ENCODE measurements at places on chromosomes 4 and X.
A peak's percentile ranks its signal among the peaks of the same experiment; 100 is the strongest.

GRCh38 chr4:48899950-48900349 is 6.6 kb downstream of the OCIAD2 start:
- no peak for DNase-seq

DNA sequence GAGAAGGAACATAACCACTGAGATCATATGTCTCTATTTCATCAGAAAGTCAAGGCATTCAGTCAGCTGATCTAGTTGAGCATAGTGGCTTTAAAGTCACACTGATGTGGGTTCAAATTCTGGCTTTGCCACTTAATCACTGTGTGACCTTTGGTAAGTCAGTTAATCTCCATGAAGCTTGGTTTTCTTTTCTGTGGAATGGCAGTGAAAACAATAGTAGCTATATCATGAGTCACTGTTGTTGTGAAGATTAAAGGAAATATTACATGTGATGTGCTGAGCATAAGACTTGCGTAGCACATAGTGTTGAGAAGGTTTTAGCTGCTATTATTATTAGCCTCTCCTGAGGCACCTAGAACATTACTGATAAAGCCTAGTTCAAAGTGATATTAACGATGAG is 242.2 kb downstream of the FMR1NB start:
- DNase-seq: no peak

DNA sequence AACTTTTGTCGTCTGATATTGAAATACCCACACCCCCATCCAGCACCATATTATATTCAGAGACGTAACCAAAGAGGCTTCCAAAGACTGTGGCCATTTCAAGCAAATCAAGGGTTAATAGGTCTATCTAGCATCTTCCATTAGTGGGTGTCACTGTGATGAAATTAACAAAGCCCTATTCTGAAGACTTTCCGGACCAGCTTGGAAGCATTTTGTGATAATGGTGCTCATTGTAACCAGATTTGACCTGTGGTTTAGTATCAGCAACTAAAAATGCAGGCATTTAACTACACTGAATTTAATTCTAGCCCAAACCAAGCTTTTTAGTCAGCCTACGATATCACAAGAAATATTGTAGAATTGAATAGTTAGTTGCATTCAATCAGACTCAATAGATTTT is 309.7 kb upstream of the TENM3 start:
- DNase-seq: no peak

GRCh38 chrX:11588097-11588496 is 77.6 kb downstream of the ARHGAP6 start:
- DNase-seq: no peak

GRCh38 chr4:174681723-174682300 is 147.2 kb downstream of the GLRA3 start:
- no peak for DNase-seq

DNA sequence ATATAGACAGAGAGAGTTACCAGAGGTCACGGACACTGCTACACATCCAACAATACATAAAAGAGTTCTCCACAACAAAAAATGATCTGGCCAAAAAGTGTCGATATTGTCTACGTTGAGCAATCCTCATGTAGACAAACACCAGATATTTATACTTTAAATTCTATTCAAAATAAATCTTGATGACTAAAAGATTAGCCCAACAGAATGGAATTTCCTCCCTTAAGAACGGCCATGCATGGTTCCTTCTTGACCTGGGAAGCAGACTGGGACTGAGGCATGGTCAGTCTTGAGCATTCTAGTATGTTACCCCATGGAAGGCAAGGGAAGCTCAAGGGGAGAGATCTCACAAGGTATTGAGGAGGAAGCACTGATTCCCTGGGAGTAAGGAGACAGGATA is 43.5 kb downstream of the LHFPL1 start:
- DNase-seq: no peak

DNA sequence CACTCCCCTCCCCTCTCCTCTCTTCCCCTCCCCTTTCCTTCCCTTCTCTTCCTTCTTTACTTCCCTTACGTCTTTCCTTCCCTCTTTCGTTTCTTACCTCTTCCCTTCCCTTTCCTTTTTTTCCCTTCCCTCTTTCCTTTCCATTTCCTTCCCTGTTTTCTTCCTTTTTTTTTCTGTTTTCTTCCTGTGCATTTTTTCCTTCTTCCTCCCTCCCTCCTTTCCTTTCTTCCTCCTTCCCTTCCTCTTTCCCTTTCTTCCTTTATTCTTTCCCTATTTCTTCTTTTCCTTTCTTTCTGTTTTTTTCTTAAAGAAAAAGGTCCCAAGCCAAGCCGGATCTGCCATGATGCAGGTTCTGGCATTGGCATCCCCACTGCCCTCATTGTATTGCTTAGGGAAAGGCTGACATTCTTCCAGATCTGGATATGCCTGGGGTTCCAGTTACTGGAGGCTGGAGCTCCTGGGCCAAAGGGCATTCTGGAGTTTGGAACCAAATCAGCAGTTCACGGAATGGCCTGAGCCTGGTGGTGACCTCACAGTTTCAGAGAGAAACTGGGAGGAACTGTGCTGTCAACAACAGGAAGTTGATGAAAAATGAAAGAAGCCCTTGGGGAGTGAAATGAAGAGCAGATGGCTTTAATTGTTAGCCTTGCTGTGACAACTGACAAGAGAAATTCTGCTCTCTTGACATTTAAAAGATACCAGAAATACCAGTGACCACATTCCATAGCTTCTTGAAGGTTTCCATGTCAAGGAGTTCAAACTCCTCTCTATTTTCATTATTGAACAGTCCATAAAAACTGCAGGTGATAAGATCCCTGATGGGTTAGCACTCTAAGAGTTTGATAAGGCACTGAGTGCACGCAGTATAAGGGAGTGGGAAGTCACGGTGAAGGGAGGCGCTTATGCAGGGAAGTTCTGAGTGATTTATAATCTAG is 622.1 kb downstream of the SPRY1 start:
- DNase-seq: peak; percentile 70

- peak; percentile 85 for DNase-seq
Measured at GRCh38 chrX:153460826-153461225, 9.6 kb downstream of the HAUS7 start.

GRCh38 chr4:56692576-56692975 is 11.5 kb upstream of the HOPX start:
- no peak for DNase-seq

DNA sequence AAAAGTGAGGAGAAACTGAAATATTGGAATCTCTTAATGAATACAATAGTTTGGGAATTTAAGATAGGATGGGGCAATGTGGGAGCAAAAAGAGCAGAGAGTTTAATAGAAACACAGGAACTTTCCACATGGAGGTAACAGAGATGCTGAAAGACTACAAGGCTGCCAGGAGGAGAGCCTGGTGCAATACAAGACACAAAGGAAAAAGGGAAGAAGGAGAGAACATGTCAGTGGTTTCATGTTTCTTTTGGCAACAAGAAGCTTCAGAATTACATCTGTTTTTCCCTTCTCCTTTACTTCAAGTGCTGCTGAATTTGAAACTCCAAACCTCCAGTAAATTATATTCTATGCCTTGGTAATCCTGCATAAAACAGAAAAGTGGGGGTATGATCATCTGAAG is 474.3 kb downstream of the FAT4 start:
- no peak for DNase-seq

DNA sequence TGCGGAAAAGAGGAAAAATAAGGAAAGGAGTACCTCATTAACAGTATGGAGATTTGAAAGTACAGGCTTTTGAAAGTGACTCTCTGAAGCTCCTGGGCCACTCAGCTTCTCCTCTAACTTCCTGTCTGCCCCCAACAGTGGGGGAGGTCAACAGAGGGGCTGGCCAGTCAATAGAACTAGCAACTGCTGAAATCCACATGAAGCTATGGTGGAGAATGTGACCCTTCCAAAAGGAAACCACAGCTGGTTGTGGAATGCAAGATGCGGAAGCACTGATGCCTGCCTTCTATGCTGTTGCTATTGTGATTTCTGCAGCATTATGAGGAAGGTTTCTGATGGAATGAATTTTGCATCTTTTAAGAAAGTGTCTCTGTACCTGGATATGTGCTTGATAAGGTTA is 2.4 kb downstream of the CORIN start:
- DNase-seq: no peak

- DNase-seq: no peak
Measured at GRCh38 chr4:103497692-103498091, 222.1 kb downstream of the TACR3 start.

- DNase-seq: no peak
Measured at GRCh38 chr4:189177130-189177529, 763.5 kb upstream of the FRG1 start.

DNA sequence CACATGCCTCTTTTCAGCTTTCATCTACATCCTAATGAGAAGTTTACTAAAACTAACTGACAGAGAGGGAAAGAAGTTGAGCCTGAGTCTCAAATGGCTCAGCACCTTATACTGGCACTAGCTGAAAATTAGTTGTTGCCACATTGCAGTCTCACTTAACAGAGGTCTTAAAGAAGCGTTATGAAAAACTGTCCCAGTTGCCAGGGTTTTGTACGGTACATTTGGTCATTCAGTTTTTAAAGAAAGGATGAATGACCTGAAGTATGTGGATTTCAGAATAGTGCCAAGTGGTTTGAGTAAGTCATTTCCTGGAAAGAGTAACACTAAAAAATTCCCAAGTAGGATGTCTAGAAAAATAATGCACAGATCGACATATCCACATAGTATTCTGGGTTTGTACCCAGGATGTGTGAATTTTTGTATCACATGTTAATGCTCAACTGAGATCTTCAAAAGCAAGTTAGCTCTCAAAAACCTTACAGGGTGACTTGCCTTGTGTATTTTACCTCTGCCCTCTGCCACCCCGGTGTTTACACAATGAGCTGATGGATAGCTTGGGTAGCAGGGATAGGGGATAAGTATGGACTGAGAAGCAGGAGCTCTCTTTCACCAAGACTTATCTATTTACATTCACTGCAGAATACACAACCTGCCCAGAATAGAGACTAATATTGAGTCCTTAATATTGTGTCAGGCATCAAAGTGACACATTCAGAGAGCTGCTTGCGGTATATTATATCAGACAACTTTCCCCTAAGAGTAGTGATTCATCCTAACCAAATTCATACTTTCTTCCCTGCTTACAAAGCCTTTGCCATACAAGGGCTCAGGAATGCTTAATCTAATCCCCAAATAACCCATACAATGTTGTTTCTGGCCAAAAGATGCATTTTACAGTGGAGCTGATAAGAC is 1075.7 kb upstream of the PABPC4L start:
- no peak for DNase-seq

- no peak for DNase-seq
Measured at GRCh38 chr4:25299476-25300203, 12.9 kb upstream of the ZCCHC4 start.

- DNase-seq: no peak
Measured at GRCh38 chr4:100023800-100024199, 73.7 kb upstream of the H2AZ1 start.

- DNase-seq: no peak
Measured at GRCh38 chr4:26953366-26953765, 92.7 kb downstream of the STIM2 start.

DNA sequence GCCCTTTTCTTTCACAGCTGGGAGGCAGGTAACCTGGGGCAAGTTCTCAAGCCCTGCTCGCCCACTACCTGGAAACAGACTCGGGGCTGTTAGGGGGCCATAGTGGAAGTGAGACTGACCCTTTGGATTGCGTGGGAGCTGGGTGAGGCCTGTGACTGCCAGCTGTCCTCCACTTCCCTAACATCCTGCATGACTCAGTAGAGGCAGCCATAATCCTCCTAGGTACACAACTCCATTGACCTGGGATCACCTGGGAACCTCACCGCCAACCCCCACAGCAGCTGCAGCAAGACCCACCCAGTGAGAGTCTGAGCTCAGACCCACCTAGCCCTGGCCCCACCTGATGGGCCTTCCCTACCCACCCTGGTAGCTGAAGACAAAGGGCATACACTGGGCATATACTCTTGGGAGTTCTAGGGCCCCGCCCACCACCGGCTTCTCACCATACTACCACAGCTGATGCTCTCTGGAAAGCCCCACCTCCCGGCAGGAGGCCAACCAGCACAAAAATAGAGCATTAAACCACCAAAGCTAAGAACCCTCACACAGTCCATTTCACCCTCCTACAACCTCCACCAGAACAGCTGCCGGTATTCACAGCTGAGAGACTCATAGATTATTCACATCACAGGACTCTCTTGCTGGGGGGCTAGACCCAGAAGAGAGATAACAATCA is 61.1 kb upstream of the DCTD start:
- DNase-seq: no peak

DNA sequence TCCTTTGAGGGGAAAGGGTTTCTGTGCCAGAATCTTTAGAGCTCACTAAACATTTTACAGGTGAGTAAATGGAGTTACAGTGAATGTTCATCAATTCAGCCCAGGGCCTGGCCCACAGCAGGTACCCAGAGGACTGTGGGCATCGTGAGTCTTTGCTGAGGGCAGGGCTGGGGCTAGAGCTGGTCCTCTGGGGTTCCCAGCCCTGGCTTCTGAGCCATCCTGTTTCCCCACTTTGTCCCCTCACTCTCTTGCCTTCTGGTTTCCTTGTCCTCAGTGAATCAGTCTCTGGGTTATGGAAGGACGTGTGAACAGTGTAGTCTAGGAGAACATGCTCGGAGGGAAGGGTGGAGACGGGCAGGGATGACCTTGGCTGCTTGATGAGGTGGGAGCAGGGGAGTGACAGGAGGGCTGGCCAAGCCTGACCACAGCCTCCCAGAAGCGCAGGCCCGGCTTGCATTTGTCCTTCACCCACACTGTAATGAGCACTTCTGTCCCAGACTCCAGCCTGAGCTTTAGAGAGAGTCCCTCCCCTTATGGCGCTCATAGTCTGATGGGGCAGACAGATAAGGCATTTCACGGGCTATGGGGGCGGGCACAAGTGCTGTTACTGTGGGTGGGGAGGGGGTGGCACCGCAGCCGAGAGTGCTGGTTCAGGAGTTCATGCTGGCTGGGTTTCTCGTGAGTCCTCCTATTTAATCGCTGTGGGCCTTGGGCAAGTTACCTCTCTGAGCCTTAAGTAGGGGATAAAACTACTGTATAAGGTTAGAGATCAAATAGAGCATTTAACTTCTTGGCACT is 17.3 kb downstream of the TBC1D14 start:
- DNase-seq: no peak

- no peak for DNase-seq
Measured at GRCh38 chr4:25107827-25108516, 52.3 kb downstream of the SEPSECS start.

DNA sequence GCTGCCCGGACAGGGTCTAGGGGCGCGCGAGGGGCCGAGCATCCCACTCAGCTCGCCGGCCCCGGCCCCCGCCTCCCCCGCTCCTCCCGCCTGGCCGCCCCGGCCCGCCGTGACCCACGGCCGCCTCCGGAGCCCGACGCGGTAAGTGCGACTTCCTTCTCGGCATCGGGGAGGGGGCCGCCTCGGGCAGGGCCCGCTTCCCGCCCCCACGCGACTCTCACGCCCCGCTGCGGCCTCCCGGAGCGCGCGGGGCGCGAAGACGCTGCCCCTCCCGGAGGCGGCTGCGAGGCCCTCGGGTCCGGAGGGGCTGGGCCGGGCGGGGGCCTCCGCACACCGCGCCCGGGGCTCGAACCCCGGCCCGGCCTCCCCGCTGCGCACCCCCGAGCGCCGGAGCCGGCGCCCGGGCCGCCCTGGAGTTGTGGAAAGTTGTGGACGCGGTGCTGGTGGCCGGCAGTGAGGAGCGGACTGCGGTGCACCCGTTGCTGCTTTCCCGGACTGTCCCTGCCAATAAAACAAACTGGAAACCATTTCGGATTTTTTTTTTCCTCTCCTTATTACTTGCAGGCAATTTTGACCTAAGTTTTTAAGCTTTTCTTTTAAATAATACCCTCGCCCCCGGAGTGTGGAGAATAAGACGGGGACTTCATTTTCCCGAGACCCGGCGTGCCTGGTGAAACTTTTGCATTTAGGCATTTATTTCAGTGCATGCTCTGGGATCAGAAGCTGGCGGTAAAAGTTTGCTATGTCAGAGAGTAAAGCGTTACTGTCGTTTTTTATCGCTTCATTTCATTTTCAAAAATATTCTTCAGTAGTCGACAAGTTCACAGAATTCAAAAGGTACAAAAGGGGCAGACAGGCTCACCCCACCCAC is 13.0 kb upstream of the TMEM156 start:
- DNase-seq: peak; percentile 94

Data from spleen (tissue), 13 donors.